ENCODE measurements at places on chromosomes 3 and 15.
A peak's percentile ranks its signal among the peaks of the same experiment; 100 is the strongest.

DNA sequence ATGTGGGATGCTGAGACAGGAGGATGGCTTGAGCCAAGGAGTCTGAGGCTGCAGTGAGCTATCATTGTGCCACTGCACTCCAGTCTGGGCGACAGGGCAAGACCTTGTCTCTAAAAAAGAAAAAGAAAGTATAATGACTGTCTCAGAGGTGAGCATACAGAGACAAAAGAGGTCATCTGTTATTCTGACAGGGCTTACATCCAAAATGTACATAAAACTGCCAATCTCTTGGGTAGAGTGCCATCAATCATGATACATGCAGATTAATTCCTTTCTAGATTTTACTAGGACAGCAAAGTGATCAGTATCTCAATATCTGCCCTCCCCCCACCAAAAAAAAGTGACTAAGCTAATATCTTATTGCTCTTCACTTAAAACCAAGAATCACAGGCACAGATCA, 41.0 kb downstream of the RFX7 start:
- DNase-seq = no peak

DNA sequence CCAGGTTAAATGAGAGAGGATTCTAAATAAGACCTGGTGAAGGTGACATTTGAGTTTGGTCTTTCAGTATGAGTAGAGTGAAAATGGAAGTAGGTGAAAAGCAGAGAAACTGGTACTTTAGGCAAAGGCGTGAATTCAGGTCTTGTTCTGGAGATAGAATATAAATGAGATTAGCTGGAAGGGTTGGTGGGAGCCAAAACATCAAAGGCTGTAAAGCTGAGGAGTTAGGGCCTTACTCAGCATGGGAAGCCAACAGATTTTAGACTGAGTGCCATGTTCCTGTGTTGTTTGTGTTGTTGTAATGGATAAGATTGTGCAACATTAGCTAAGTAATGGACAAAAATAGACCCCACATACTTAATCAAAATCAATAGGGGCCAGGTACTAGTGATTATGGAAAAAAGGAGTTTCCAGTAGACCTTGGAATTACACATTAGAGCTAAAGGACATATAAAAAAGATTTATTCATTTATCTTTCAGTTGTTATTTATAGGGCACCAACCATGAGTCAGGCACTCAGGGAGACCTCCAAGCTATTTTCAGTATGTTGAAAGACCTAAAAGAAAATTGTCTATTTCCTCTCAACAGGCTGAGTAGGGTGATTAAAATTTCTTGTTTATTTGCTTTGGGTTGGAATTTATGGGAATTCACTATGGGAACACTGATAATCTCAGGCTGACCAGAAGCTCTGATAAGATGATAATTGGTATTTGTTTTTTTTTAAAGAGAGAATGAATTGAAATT, 20.8 kb downstream of the ARL14 start:
- no peak for DNase-seq

- DNase-seq = no peak
Observed at GRCh38 chr3:52221141-52221562, 4.3 kb downstream of the TLR9 start.

- no peak for DNase-seq
Observed at GRCh38 chr3:14474363-14475081, 65.6 kb downstream of the GRIP2 start.

- no peak for DNase-seq
Observed at GRCh38 chr3:183777016-183777618, 48.3 kb downstream of the MAP6D1 start.

GRCh38 chr15:22903427-22903826, 65.0 kb downstream of the NIPA2 start:
- DNase-seq = no peak

- DNase-seq = no peak
Observed at GRCh38 chr3:46321461-46322104, 32.3 kb upstream of the CCR2 start.

GRCh38 chr3:20810555-20810954, 624.5 kb upstream of the SGO1 start:
- DNase-seq = no peak

- no peak for DNase-seq
Observed at GRCh38 chr3:119395923-119396358, 67.5 kb downstream of the TMEM39A start.

GRCh38 chr3:9732080-9732739, 675 bp downstream of the BRPF1 start:
- peak; percentile 2 for DNase-seq

DNA sequence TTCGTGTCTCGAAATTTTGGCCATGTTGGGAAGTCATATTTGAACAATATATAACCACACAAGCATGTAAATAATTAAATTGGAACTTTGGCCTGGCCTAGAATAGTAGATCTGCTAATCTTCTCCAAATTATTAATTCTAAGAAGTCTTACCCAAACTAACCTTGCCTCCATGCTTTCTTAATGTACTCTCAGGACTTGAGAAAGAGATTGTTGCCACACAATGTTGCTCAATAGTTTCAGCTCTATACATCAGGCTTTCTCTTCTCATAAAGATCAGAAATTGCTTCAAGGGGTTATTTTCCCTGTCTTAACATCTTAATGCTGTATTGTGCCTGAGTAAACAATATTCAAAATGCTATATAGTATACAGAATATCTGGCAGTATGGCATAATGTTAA, 202.7 kb upstream of the LRIG1 start:
- DNase-seq = no peak

DNA sequence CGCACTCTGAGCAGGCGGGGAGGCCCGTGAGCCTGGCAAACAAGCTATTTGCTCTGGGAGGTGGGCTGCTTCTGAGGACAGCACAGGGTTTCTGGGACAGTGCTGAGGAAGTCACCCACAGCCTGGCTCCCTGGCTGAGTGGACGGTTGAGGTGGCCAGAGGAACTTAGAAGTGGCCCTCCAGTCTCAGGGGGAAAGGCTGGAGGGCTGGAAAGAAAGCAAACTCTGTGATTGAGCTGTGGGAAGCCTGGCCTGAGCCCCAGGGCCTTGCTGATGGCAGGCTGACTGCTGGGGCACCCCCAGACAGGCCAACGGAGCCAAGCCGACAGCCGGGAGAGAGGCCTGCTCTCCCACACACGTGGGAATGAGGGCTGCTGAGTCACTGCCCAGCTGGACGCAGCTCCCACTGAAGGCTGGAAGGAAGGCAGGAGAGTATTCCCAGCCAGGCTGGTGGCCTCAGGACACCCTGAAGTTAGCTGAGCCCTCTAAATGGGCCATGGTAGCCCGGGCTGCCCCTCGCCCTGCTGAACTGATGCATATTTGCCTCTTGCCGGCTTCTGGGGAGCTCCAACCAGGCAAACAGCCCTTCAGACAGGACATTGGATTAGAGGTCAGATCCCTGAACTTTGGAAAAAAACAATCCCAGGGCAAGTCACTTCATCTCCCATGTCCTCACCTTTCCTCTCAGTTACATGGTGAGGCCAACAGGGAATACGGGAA, 98.0 kb upstream of the TLE3 start:
- DNase-seq = no peak

DNA sequence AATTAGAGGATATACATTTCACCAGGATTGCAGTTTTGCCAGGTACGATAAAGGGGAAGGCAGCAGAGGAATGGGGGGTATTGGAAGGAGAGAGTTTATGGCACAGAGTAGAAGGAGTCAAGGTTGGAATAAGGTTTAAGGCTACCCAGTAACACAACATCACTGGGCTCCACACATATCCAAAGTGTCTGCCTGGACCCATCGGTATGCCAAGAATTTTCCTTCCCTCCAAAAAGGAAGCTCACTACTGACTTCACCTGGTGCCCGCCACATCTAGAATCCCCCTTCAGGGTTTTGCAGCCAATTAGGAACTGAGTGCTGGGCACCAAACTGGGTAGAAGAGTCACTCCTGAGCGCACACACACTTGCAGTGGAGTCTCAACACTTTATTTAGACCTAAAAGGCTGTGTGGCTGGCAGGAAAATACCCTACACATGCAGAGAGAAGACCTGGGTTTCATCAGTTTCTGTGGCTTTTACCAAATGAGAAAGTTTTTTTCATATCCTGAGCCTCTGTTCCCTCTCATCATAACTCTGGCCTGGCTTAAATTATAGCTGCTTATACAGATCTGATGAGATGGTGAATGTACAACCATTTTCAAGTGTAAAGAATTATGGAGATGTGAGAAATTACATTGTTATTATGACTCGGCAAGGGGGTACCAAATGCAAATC, 190.8 kb upstream of the LPP start:
- DNase-seq = no peak

- DNase-seq = no peak
Observed at GRCh38 chr3:25910997-25911396, 121.1 kb downstream of the OXSM start.

DNA sequence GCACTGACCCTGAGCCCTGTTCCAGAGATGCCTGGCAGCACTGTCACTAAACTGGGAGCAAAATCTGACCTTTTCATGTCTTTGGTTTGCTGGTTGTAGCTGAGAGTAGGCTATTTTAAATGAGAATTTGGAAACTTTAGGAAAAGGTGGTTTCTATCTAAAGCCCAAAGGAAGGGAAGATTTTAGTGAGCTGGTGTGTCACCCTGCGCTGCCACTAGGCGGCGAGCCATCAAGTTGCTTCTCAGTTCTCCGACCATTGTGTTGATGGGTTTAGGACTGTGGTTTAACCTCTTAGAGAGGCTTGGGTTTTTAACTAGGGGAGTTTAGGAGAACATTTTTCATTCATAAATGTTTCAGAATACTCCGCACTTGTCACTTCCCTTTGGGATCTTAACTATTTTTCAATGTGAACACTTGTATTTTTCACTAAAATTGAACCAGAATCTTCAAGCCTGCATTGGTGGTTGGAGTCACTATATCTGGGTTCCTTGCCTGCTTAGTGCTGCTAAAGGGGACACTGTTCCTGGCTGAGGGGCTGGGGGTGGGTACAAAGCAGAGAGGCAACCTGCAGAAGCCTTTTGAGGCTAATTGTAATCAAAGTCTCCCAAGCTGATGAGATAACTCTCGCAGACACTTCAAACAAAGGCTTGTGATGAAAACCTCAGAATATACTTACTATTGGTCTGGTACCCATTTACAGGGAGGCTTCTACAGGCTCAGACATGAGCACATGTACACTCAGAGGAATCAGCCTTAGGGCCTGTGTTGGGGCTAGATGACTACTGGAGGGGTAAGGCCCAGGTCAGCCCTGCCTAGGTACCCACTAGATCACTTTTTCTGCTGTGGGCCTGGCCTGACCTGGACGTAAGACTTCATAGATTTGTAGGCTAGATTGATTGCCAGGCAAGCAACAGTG, 16.8 kb downstream of the EXOSC7 start:
- no peak for DNase-seq

DNA sequence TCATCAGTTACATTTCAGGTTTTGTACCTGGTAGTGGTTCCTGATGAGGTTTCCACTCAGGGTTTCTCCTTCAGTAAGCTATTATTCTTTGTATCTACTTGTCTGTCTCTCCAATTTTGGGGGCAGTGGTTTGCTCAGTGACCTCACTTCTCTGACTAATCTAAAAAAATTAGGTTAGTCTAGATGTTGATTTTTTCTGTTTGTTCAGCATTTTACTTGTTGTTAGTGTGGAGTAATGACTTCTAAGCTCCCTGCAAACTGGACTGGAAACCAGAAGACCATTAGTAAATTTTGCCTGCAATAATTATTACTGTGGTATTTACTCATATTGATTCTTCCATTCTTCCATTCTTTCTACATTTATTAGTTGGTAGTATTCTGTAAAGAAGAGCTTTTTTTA, 139.4 kb downstream of the SPATA16 start:
- no peak for DNase-seq

DNA sequence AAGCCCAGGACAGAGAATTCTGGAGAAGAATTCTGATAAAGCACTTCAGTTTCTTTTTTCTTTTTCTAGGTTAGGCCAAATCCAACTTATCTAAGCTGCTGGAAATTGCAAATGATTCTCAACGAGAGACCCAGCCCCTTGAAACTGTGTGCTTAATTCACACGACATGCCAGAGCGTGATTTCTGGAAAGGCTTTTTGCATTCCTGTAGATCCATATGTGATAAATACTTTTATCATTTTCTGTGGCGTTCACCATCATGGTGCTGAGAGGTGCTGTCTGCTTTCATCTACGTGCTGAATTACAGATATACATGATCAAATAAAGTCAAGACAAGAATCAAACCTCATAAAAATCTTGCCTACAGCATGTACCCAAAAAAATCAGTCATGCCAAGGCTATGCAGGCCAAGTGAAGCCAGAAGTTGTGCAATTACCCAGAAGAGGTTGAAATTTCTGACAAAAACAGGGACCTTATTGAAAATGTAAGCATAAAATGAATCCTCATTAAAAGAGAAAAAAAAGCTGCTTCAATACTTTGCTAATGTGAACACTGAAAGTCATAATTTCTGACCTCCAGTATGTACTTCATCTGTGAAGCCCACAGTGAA, 10.8 kb upstream of the MEF2A start:
- DNase-seq = no peak

- DNase-seq = peak; percentile 5
Observed at GRCh38 chr3:101259485-101260341, 60.7 kb downstream of the IMPG2 start.

DNA sequence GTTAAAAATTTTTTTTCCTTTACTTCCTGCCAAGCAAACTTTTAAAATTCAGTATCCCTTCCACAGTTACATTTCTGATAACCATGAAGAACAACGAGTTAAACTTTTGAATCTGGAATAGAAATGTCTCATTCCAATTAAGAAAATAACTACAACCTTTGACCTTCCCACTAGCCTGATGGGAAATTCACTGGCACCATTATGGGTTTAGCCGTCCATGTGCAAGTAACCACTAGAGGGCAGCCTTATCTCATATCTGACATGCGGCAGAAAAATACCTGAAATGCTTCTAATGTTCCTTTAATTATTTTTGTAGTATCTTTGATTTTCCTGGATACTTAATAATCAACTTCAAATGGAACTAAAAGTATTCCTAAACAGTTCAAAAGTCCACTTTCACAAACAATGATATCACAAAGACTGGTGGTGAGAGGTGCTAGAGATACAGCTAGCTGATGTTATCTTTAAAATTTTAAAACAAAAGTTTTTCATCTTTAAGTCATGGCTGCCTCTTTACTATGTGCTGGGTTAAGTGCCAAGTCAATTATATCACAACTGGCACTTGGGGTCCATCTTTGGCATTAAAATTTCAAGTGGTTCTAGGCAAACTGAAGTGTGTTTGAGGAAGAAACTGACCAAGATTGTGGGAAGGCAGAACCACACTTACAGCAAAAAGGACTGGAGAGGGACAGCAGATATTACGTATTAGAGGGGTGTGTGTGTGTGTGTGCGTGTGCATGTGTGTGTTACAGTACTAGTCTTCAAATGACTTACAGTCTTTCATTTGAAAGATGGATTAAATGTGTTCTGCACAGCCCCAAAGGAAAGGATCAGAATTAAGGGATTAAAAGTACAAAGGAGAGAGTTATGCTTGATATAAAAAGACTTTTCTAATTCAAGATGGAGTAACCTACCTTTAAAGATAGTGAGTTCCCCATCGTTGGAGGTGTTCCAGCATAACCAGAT, 107.1 kb upstream of the ICE2 start:
- peak; percentile 51 for DNase-seq

- DNase-seq = no peak
Observed at GRCh38 chr3:110343945-110344344, 727.7 kb upstream of the NECTIN3 start.

- DNase-seq = no peak
Observed at GRCh38 chr3:134526319-134526718, 40.5 kb downstream of the CEP63 start.

All from NCI-H510A (cell line).